Frontal cortex (tissue), 4 donors: ENCODE measurements at places on chromosomes 5 and 9.

GRCh38 chr5:19210886-19211285 lies 777.1 kb downstream of the CDH18 start:
- DNase-seq = no peak

- DNase-seq = no peak
These were observed 135.2 kb downstream of the C9orf152 start for GRCh38 chr9:110072597-110073355.

GRCh38 chr5:170109059-170110031 lies 3.6 kb downstream of the FOXI1 start:
- DNase-seq = no peak

- DNase-seq = no peak
These were observed 34.1 kb upstream of the MSX2 start for GRCh38 chr5:174690271-174690670.

DNA sequence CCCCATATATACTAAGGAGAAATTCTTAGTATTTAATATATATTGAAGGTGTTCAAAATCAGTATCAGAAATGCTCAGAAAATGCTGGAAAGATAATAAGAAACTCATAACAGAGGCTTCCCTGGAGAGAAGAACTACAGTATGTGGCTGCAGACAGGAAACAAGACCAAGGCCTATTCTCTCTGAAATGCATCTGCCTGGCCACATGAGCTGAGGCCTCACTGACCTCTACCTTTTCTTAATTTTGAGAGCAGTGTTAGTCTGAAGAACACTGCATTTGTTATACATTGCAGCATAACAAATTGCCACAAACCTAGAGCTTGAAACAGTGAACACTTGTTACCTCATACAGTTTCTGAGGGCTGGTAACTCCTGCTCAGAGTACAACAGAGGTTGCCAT lies 133.4 kb upstream of the SPEF2 start:
- DNase-seq = no peak

GRCh38 chr9:34986540-34987047 lies 3.0 kb upstream of the DNAJB5 start:
- DNase-seq = no peak

GRCh38 chr5:36692791-36693763 lies 86.7 kb downstream of the SLC1A3 start:
- peak; percentile 64 for DNase-seq

- DNase-seq = no peak
These were observed 80.0 kb upstream of the TNC start for GRCh38 chr9:115198001-115198400.

GRCh38 chr5:137145721-137146120 lies 353.4 kb downstream of the SPOCK1 start:
- DNase-seq = no peak

DNA sequence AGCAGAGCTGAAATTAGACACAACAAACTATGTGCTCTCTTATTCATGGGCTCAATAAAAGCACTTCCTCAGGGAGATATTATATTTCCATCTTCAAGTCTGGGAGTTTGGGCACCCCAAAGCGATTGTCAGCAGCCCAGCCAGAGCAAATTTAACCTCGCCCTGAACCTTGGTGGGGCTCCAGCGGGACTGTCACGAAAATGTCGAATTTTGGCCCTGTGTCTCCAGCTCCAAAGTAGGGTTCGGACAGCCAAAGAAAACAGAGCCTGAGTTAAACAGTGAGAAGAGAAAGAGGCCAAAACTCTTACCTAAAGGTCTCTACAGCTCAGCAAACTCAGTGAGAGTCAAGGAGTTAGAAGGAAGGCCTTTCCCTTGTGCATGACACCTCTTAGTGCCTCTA lies 432.9 kb downstream of the SPATA31D1 start:
- no peak for DNase-seq

DNA sequence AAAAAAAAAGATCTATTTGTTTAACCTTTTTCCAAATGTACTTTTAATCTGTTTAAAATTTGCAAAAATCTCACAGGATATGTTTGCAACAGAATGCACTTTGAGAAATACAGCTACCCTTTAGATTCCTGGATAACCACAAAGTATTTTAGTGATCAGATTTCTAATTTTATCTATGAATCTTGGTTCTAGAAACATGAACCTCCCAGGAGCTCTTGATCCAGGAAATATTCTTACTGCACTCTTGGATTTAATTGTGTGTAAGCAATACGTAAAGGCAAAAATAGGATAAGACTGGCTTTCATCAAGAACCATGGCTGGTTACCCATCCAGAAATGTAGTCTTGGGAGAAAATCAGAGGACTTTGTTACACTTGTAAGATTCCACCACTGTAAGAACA lies 1581.8 kb upstream of the WWC1 start:
- no peak for DNase-seq

GRCh38 chr5:170307575-170308465 lies 10.2 kb upstream of the LCP2 start:
- DNase-seq = no peak

- DNase-seq = no peak
These were observed 104.7 kb downstream of the CMYA5 start for GRCh38 chr5:79794347-79794746.

DNA sequence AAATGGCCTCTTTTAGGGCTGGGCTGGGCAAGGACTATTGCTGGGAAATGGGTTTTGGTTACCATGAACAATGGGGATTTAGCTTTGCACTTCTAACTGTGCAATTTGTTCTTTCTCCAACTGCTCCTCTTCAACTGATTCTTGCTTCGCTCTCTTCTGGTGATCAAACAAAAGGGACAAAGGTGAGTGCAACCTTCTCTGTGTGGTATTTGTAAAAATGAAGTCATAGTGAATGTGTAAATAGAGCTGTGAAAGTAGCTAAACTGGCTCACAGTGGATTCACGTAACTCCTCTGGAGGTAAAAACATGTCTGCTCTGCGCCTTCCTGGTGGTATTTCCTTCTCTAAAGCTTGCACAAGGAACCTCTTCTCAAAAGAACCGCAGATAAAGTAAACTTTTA lies 20.9 kb upstream of the SPINK14 start:
- DNase-seq = no peak

GRCh38 chr5:89105171-89105695 lies 222.2 kb upstream of the MEF2C start:
- no peak for DNase-seq

- DNase-seq = no peak
These were observed 53.1 kb downstream of the SYK start for GRCh38 chr9:90854637-90855175.

DNA sequence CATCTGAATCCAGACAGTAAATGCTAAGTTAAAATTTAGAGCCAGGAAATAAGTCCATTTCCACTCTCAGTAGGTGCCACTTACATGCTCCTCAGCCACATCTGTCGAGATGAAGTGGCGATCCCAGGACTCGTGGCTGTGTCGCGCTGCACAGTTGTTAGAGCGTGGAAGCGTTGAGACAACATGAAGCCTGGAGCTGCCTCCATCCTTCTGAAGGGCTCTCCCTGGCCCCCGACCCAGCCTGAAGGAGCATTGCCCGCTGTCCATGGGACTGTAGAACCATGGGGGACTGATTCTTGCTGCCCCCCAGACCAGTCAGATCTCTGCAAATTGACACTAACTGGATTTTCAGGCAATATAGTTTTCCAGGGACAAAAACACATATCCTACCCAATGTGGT lies 58.9 kb downstream of the IRX1 start:
- no peak for DNase-seq

GRCh38 chr9:107489687-107490605 lies at the start of gene KLF4:
Gene KLF4 (minus strand): TSS chr9:107489769. CDS start chr9:107489172, 597 bp downstream.
- peak; percentile 92 for DNase-seq

DNA sequence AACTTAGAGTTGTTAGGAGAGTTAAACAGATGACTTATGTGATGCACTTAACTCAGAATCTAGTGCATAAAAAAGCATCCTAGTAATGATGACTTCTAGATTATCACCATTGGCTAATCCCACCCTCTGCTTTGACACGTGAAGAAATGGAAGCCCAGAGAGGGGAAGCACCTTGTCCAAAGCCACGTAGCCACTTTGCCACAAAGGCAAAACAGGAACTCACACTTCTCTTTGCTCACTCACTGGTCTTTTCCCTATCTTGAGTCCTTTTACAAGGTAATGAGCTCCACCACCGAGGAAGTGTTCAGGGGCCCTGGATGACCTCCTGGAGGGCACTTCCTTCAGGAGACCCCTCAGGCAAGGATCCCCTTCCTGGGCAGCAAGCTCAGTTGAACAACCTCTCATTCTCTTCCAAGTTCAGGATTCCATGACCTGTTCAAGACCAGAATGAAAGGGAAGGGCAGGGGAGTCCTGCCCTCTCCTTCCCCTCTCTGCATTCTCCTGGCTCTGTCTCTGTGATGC lies 89.7 kb downstream of the HRH2 start:
- DNase-seq = no peak

- DNase-seq = no peak
These were observed 8.8 kb upstream of the DBH start for GRCh38 chr9:133627341-133627740.

DNA sequence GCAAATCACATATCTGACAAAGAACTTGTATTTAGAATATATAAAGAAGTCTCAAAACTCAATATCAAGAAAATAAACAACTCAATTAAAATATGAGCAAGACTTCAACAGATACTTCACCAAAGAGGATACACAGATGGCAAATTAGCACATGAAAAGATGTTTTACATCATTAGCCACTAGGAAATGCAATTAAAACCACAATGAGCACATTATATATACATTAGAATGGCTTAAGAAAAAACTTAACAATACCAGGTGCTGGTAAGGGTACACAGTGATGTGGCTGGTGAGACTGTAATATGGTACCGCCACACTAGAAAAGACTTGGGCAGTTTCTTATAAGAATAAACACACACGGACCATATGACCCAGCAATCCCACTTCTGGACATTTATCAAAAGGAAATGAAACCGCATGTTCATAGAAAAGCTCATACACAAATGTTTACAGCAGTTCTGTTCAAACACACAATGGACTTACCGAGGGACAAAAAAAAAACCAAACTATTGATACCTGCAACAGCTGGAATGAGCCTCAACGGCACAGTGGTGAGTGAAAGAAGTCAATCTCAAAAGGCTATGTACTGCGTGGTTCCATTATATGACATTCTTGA lies 27.6 kb downstream of the SEMA4D start:
- DNase-seq = no peak

DNA sequence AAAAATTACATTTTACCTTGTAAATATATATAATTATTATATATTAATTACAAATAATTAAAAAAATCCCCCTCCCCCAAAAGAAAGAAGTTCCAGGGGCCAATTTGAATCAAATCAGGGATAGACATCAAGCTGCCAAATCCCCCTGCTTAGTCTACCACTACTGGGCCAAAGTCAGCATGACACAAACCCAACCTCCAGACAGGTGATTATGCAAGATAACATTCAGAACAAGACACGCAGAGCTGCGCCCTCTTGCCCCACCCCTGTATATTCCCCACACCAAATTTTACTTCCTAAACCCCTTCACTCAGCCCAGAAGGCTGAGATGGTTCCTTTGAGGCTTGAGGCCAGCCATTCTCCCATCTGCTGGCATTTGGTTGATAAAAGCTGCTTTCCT lies 2059.1 kb upstream of the CDH6 start:
- DNase-seq = no peak

- peak; percentile 46 for DNase-seq
These were observed 6.5 kb upstream of the RICTOR start for GRCh38 chr5:39080597-39081204.

- no peak for DNase-seq
These were observed 7.3 kb upstream of the PTGER4 start for GRCh38 chr5:40672425-40672824.

- DNase-seq = peak; percentile 79
These were observed 6.1 kb upstream of the DPM2 start for GRCh38 chr9:127943731-127944144.

DNA sequence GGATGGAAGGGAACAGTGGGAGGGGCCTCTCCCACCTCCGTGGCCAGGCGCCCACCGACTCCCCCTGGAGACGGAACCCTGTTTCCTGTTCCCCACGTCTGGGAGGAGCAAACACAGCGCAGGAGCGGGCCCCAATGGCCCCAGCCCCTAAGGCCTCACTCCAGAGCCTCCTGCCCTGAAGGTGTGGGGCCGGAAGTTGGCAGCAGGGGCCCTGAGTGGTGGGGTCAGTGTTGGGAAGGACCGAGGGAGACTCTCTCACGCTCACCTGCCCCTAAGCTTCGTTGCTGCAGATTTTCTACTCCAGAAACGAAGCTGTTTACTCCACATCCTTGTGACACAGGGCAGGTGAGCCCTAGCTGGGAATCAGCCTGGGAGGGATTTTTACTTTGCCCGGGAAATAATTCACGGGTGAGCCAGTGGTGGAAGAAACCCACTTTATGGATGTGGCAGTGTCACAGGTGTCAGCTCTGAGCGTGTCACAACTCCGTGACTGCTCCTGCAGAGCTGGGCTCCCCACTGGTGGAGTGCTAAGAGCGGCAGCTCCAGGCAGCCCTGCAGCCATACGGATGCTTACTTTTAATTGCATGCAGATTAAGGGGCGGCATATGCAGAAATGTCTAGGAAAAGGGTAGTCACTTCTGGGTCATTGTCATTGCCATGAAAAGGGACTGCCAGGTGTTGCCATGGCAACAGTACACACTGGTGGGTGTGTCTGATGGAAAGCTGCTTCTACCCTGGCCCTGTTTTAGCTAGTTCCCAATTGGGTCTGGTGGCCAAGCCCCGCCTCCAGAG lies 77.5 kb upstream of the OLFM1 start:
- DNase-seq = no peak

DNA sequence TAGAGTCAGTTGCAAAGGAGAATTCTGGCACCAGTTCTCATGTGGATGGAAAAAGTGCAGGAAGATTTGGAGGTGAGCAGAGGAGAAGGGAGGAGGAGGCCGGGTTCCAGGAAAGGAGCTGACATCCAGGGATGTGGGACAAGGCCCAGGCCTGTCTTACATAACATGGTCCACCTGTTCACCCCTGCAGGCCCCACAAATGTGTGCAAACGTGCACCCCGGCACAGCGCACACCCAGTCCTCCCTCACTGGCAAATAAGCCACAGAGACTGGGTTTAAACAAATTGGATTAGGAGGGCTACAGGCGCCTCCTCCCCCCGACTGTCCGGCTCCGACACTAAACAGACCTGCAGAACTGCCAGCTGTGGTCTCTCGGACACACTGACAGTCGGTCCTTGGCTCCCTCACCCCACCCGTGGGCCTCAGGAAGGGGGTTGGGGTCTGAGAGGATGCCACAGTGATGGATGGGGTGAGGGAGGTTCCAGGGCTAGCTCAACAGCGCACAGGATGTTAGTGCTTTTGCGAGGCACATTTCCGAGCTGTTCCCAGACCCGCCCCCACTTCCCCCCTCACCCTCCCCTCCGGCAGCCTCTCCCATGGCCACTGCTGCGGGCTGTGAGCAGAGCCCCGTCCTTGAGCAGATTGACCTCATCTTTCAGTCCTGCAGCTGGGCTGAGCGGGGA lies 43.4 kb upstream of the IL17B start:
- no peak for DNase-seq

- DNase-seq = peak; percentile 54
These were observed 2.3 kb downstream of the ZFAND5 start for GRCh38 chr9:72362680-72363139.

- DNase-seq = no peak
These were observed 46.6 kb upstream of the C5orf58 start for GRCh38 chr5:170186156-170186555.

- DNase-seq = no peak
These were observed 606.8 kb downstream of the RAB3C start for GRCh38 chr5:59189472-59190244.
